Psoas muscle (tissue), 8 donors: ENCODE measurements at places on chromosomes 16 and 17.
A peak's percentile ranks its signal among the peaks of the same experiment; 100 is the strongest.

DNA sequence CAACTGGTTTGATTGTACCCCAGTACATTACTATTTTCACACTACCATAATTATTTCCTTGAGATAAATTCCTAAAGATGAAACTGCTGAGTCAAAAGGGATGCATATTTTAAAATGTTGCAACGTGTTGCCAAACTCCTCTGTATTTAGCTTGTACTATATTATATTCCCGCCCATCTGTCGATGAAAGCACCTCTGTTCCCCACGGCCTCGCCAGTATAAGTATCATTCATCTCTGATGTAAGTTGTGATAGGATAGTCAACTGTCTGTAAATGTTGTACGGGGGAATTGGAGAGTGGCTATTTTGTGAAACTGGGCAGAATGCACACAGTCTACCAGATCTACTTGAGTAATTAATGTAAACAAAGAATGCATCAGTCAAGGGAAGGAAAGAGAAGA is 47.7 kb upstream of the TNRC6A start:
- DNase-seq = no peak

DNA sequence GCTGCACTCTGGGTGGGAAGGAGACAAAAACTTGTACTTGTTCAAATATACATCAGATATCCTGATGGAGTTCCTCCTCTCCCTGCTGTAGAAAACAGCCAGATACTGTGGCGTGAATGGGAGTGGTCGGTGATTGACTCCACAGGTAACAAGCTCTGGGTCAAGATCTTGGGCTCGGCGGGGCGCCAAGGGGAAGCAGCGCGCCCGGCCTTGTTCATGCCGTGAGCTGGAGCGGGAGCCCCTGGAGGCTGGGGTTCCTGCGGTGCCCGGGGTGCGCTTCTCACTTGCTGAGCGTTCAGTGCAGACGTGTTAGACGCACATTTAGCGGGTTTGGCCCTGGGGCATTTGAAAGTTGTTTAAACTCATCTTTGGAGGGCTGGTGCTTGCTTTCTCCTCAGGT is 44.4 kb downstream of the BANP start:
- DNase-seq = no peak

GRCh38 chr17:1300371-1300905 is 21.0 kb downstream of the TRARG1 start:
- DNase-seq = no peak

DNA sequence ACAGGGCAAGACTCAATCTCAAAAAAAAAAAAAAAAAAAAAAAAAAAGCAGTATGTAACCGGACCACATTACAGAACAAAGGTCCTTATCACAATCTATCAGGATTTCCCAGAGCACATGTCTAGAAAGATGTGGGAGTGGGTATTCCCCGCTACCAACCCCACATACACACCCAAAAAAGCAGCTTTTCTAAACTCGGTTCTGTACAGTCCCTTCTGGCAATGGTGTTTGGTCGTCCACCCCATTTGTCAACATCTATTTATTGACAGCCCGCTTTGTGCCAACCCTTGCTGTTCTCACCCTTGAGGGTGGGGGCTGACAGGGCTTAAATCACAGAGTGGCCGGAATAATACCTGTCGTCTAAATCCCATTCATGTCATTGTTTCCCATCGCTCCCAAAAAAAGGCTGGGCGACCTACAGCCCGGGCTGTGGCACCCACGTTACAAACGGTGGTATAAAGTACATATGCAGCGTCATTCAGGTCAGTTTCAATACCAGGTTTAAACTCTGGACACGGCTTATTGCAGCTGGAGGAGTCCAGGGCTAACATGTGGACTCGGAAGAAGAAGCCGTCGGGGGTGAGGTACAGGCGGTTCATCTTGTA is 3.6 kb downstream of the C17orf58 start:
- DNase-seq = no peak

GRCh38 chr16:51210087-51210486 is 59.0 kb upstream of the SALL1 start:
- DNase-seq = no peak

- no peak for DNase-seq
Measured at GRCh38 chr16:23966597-23967394, 131.0 kb downstream of the PRKCB start.

- no peak for DNase-seq
Measured at GRCh38 chr17:64003526-64004121, 5.5 kb downstream of the PRR29 start.

- no peak for DNase-seq
Measured at GRCh38 chr17:10757647-10758046, 27.8 kb upstream of the TMEM220 start.

DNA sequence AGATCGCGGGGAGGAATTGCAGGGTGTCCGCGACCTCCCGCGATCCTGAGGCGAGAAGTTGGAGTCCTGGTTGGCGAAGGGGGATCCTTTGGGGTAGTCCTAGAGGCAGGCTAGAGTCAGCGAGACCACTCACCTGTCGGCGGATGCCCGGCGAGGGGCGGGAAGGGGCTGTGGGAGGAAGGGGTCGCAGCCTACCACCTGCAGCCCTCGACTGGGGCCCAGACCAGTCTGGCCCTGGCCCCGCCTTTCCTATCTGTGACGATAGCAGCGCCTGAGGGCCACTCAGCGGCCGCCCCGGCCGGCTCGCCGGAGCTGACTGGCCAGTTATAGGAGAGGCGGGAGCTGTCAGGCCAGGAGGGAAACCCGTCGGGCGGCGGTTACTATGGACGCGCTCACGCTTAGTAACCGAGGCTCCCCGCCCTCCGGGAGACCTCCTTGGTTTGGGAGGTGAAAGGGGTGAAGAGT is at the start of gene TEKT3:
TSS of gene TEKT3 (minus strand) at position 213 of the 465 bp plus-strand sequence. CDS start 10,012 bp downstream, outside the sequence.
- peak; percentile 93 for DNase-seq

DNA sequence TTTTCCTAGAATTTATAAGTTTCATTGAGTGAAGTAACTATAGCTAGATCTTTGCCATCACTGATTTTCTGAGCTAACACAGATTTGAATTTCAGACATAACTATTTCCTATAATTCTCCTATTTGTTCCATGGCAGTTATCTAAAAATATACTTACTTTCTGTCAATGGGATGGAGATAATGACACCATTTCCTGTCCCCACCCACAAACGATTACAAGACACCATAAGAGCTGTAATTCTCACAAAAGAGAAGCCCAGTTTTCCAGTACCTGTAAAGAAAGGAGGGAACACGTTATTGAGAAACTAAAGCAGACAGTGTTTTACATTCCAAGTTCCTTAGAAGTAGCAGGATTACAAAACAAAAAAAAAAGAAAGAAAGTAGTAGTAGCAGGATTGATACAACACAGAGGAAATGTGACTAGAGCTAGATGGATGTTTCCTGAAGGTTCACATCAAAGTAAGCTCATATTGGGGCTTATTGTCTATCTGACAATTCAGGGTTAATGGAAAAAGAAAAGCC is 110.9 kb upstream of the TOB1 start:
- DNase-seq = no peak

DNA sequence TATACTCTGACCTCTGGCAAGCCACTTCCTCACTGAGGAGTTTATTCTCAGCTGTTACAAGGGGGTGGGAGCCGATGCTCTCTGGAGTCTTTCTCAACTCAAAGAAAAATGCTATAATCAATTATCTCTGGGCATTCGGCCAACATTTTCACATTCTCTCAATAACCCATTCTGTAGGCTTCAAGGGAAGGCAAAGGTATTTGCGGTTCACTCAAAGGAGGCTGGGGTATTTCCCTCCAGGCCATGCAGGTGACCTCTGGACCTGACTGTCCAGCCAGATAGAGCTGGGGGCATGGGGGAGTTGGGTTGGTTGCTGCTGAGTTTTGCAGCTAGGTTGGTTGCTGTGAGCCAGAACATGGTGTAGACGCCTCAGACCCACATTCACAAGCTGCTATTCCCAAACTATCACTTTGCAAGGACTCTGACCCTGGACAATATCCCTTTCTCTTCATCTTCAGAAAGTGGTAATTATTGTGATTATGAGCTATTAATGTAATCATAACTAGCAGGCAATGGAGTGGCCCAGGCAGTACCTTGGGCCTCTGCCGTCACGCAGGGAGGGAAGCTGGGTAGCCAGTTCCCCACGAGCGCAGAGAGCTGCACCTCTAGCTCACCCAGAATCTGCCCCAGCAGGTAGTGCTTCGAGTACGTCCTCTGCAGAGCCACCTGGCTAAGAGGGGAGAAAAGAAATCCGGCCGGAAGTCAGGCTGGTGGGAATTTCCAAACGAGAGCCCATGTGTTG is 42.1 kb downstream of the AIPL1 start:
- DNase-seq = no peak

GRCh38 chr17:50771991-50772785 is 4.9 kb upstream of the ANKRD40CL start:
- no peak for DNase-seq

GRCh38 chr17:19461681-19462080 is 50.6 kb downstream of the RNF112 start:
- no peak for DNase-seq

DNA sequence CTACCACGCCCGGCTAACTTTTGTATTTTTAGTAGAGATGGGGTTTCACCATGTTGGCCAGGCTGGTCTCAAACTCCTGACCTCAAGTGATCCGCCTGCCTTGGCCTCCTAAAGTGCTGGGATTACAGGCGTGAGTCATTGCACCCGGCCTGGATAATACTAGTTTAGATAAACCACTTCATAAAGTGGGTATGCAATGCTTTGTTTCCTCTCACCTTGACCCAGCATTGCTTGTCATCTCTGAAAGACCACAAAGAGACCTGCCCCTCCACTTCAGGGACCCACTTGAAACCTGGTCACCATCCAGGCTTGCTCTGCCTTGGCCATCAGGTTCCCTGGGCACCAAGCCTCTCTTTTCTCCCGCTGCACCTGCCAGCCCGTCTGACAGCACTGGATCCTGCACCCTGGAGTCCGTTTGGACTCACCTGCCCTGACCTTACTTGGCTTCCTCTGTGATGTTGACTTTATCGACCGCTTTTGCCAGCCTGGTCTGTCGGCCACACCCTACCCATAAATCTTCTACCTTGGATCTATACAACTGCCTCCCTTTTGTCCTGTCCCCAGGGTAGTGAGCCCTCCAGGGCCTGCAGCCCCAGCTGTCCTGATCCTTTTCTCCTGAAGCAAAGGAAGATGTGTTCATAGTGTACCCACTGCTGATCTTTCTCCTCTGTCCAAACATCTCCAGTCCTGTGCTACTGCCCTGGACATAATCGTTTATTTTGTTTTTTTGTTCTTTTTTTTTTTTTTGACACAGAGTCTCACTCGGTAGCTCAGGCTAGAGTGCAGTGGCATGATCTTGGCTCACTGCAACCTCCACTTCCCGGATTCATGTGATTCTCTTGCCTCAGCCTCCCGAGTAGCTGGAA is 12.7 kb upstream of the ZG16 start:
- DNase-seq = no peak

- DNase-seq = no peak
Measured at GRCh38 chr17:55794725-55795482, 44.1 kb downstream of the PCTP start.

GRCh38 chr17:836151-836550 is 54.0 kb downstream of the MRM3 start:
- no peak for DNase-seq

DNA sequence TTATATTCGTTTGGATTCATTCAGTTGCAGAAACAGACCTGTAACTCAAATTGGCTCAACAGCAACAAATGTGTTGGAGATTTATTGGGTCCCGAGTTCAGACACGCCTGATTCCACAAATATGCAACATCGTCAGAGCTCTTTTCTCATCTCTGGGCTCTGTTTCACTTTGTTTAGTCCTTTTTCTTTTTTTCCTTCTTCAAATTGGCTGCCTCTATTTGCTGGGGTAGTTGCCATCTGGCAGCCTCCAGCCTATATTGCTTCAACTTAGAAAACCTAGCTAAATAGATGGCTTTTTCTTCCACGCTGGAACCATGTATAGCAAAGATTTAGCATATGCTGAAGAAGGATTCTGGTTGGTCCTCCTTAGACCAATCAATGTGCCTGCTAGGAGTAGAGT is 398.5 kb downstream of the RBFOX1 start:
- no peak for DNase-seq

GRCh38 chr16:80007231-80007630 is 406.7 kb upstream of the MAF start:
- DNase-seq = no peak

DNA sequence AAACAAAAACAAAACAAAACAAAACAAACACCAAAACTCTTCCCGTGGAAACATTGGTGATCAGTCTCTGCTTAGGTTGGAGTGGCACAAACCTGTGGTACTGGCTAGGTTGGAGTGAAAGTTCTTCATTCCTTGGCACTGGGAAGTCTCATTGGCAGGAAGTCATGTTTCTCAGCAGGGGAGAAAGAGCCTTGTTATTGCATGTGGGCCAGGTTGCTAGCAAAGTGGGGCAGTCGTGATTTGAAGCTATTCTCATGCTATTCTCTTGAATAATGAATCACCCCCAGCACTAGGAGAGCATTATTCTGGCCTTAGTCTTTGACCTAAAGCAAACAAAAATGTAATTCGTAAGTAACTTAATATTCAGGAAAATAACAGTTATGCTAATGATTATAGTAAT is 24.3 kb upstream of the B4GALNT2 start:
- DNase-seq = no peak

DNA sequence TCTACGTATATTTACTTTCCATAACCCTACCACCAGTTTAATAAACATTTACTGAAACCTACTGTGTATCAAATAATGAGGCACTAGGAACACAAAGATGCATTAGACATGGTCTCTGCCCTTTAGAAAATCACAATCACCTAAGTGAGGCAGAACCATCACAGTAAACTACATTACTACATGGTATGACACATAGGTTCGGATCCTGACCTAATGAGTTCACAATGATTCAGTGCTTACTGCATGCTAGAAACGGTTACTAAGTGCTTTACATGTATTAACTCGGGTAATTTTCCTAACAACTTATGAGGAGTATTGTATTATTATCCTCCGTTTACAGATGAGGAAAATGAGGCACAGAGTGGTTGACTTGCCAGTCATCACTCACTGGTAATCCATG is 5.2 kb upstream of the SYNRG start:
- DNase-seq = no peak

- DNase-seq = no peak
Measured at GRCh38 chr16:18003033-18003432, 333.5 kb downstream of the NPIPA8 start.

- no peak for DNase-seq
Measured at GRCh38 chr16:35732046-35732810, 2272.8 kb downstream of the TP53TG3F start.

DNA sequence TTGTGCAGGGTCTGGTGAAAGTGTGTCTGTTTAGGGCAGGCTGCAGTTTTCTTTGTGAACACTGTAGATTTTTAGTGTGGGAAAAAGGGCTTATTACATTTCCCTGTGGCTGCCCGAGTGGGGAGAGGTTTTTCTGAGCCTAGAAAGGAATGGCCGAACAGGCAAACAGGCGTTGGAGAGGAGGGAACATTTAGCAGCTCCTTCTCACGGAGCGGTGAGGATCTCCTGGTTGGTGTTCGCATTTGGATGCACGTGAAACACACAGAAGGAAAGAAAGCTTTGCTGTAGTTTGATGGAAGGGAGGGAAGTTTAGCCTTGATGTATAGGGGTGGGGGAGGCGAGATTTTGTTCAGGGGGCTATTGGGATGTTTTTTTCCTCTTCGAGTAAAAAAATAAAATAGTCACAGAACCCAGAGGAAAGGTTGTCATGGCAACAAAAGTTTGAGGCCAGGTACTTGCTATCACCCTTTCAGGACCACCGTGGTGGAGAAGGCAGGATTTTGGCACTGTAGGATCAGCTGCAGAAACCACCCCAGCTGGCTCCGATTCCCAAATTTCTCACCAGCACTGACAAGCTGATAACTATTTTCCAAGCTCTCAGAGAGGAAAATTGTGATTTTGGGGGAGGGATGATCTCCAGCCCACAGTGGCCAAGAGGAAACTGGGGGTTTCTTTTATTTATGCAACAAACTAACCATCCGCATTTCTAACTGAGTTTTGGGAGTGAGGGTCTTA is 3.5 kb downstream of the GSG1L start:
- DNase-seq = no peak

- no peak for DNase-seq
Measured at GRCh38 chr17:76697702-76698465, 12.9 kb downstream of the MXRA7 start.
